Activated CD8-positive, alpha-beta memory T cell treated with anti-CD3 and anti-CD28 coated beads, Interleukin-2, amount 10 ng/mL, durations not matched to agents 7 days and 5 days (primary cell): ENCODE measurements at places on chromosomes 11 and 22. TPM values are rescaled to one million over a fixed set of nuclear protein-coding genes. Genes with fewer than 3 reads are reported as not detected.

The LDLRAD3 gene
- total RNA-seq, result not detected

The DGCR6 gene
- 1.1 TPM for total RNA-seq

The PYGM gene
- 3.2 TPM for total RNA-seq

The TXNRD2 gene
- total RNA-seq, result 23.1 TPM

The MYBPC3 gene
- not detected for total RNA-seq

The POU2AF1 gene
- total RNA-seq, result 2.9 TPM

The TBC1D22A gene
- total RNA-seq, result 32.6 TPM

The IGLL1 gene
- total RNA-seq, result 0.42 TPM

The CLTCL1 gene
- total RNA-seq, result 0.68 TPM

The RASD2 gene
- 0.09 TPM for total RNA-seq

The OTOG gene
- total RNA-seq, result not detected

The FOLR2 gene
- total RNA-seq, result not detected

The TRIM48 gene
- not detected for total RNA-seq

The CRYBB2 gene
- total RNA-seq, result not detected

The CTSF gene
- 2.8 TPM for total RNA-seq

The OR8B4 gene
- not detected for total RNA-seq

The OR5B21 gene
- 0.44 TPM for total RNA-seq

The OR5P2 gene
- total RNA-seq, result not detected

The MTNR1B gene
- not detected for total RNA-seq

The RFPL2 gene
- total RNA-seq, result 0.41 TPM
